ENCODE measurements at places on chromosomes 16 and 17.

- no peak for DNase-seq
Observed at GRCh38 chr17:75365009-75365930, 40.2 kb downstream of the GRB2 start.

- no peak for DNase-seq
Observed at GRCh38 chr17:48681609-48682008, 40.7 kb downstream of the PRAC1 start.

GRCh38 chr17:17557796-17558195, 33.7 kb downstream of the PEMT start:
- no peak for DNase-seq

GRCh38 chr17:62030264-62030663, 34.8 kb downstream of the MED13 start:
- no peak for DNase-seq

- no peak for DNase-seq
Observed at GRCh38 chr17:73323409-73324159, 11.8 kb upstream of the CDC42EP4 start.

DNA sequence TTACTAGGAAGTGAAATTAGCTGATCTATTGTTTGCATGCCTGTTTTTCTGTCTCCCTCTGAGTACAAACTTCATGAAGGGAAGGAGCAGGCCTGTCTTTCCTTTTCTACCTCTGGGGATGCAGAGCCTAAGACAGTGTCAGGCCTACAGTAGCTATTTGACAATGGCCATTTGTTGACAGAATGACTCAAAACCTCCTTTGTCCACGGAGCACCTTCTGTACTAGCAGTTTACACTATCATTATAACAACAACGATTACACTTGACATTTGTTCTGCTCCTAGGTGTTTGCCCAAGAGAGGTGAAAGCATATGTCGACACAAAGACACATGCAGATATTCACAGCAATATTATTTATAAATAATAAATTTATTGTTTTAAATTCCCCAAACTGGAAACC, 132.3 kb upstream of the IRX3 start:
- no peak for DNase-seq

GRCh38 chr17:45320931-45321461, 4.2 kb upstream of the MAP3K14 start:
- peak; percentile 74 for DNase-seq

DNA sequence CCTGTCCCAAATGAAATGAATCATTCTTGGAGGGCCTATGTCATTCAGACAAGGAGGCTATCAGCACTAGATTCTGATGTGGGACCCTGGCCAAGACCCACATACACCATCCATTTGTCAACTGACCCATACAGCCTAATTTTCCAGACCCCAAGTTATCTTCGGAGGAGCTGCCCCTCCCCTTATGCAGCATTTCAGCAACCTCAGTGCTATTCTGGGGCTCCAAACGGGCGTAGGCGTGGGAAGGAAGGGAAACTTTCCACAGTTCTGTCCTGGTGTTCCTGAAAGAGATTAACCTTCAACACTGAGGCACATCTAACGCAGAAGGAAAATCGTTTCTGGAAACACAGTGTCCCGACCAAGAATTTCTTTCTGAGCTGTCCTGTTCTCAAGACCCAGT, 86.7 kb downstream of the MYH11 start:
- DNase-seq = no peak

- DNase-seq = peak; percentile 91
Observed at GRCh38 chr17:74454197-74455024, 12.0 kb upstream of the CD300A start.
